Chondrocyte (in vitro differentiated cells): ENCODE measurements at places on chromosomes 1 and 21. TPM values are rescaled to one million over a fixed set of nuclear protein-coding genes. Genes with fewer than 3 reads are reported as not detected.

- peak overlapping the region; percentile 100 for H3K27ac ChIP-seq
- peak overlapping the region; percentile 95 for H3K4me3 ChIP-seq
- no peak for DNase-seq
- peaks cover 8% of the 10 kb centered on the region for H3K36me3 ChIP-seq
- H3K4me1 ChIP-seq = peaks cover 88% of the 10 kb centered on the region
- H3K27me3 ChIP-seq = no peaks in the 10 kb centered on the region
These were observed 2.1 kb downstream of the ARHGEF2 start for GRCh38 chr1:155976062-155976912.

- H3K36me3 ChIP-seq = no peaks in the 10 kb centered on the region
- peak within 1 kb of the TSS; percentile 12 for H3K4me3 ChIP-seq
- DNase-seq = no peak
- peaks cover 37% of the 10 kb centered on the region for H3K4me1 ChIP-seq
These were observed at the start of gene LEFTY2 for GRCh38 chr1:225941187-225941941. LEFTY2 (minus strand) TSS chr1:225941220; CDS start chr1:225941140, 80 bp downstream.

DNA sequence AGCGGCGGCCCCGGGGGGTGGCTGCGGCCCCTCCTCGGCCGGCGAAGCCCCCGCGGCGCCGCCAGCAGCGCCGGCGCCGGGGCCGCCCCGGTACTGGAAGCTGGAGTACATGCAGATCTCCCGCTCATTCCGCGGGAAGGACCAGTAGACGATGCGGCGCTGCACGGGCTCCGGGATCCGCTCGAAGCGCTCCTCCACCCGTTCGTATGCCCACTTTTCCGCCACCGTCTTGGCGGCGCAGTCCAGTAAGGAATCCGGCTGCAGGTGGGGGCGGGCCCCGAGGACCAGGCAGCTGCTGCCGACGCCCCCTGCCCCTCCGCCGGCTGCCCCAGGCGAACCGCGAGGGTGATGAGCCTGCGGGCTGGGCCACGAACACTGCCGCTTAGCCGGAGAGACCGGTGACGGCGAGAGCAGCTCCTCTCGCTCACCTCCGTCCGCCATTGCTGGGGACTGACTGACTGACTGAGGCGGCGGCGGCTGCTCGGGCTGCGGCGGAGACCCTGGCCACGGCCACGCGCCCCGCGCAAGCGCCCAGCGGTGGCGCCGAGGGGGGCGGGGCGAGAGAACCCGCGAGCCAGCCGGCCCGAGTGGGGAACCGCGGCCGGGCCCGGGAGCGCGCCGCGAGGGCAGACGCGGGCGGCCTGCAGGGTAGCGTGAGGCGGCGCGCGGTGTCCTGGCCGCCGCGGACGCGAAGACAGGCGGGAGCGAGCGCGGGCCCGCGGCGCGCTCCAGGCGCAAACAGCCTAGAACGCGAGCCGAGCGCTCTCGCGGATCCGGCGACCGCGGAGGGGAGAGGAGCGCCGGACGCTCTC lies at the start of gene ZSWIM5:
TSS of gene ZSWIM5 (minus strand) at position 696 of the 812 bp plus-strand sequence. CDS start at position 441, 255 bp downstream.
- no peaks in the 10 kb centered on the region for H3K36me3 ChIP-seq
- H3K4me3 ChIP-seq = peak within 1 kb of the TSS; percentile 78
- no peak for DNase-seq
- peaks cover 31% of the 10 kb centered on the region for H3K27me3 ChIP-seq

DNA sequence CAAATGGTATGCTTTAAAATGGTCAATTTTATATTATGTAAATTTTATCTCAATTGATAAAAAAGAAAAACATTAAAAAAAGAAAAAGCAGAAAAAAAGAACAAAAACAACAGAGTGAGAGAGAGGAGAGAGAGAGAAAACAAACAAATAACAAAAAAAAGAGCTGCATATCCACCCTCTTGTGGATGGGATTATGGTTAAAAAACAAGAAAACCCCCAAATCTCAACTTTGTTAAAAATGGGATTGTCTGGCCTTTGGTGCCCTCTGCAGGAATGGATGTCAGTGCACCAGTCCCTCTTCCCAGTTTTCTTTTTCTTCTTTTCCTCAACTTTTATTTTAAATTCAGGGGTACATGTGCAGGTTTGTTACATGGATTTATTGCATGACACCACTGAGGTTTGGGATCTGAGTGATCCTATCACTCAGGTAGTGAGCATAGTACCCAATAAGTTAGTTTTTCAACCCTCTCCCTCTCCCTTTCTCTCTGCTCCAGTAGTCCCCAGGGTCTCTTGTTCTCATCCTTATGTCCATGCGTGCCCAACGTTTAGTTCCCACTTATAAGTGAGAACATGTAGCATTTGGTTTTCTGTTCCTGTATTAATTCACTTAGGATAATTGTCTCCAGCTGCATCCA lies 28.1 kb downstream of the RNF187 start:
- H3K27ac ChIP-seq = no peak overlapping the region
- no peaks in the 10 kb centered on the region for H3K36me3 ChIP-seq
- peaks cover 64% of the 10 kb centered on the region for H3K27me3 ChIP-seq
- H3K4me1 ChIP-seq = no peaks in the 10 kb centered on the region
- DNase-seq = no peak

DNA sequence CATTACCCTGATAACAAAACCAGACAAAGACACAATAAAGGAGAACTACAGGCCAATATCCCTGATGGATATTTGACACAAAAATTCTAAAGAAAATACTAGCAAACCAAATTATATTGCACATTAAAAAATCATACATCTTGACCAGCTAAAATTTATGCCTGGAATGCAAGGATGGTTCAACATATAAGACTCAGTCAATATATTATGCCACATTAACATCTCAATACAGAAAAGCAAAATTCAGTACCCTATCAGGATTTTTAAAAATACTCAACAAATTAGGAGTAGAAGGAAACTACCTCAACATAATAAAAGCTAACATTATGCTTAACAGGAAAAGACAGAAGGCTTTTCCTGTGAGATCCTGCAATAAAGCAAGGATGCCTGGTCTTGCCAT lies 177.1 kb downstream of the MAGI3 start:
- H3K27me3 ChIP-seq = no peaks in the 10 kb centered on the region
- no peak for DNase-seq
- H3K4me1 ChIP-seq = no peaks in the 10 kb centered on the region
- peaks cover 19% of the 10 kb centered on the region for H3K36me3 ChIP-seq

- H3K27me3 ChIP-seq = no peaks in the 10 kb centered on the region
- peak overlapping the region; percentile 38 for H3K4me3 ChIP-seq
- peaks cover 2% of the 10 kb centered on the region for H3K36me3 ChIP-seq
These were observed 16.8 kb downstream of the LAMC1 start for GRCh38 chr1:183039985-183040447.

GRCh38 chr1:99305626-99306025 lies 41.3 kb downstream of the PLPPR4 start:
- no peak for DNase-seq
- H3K27ac ChIP-seq = no peak overlapping the region
- peaks cover 2% of the 10 kb centered on the region for H3K27me3 ChIP-seq
- no peaks in the 10 kb centered on the region for H3K36me3 ChIP-seq

- H3K36me3 ChIP-seq = peaks cover 1% of the 10 kb centered on the region
- peaks cover 31% of the 10 kb centered on the region for H3K4me1 ChIP-seq
- no peak overlapping the region for H3K4me3 ChIP-seq
- no peaks in the 10 kb centered on the region for H3K27me3 ChIP-seq
- no peak for DNase-seq
- no peak overlapping the region for H3K27ac ChIP-seq
These were observed 161.2 kb upstream of the NFIA start for GRCh38 chr1:60921175-60921574.

DNA sequence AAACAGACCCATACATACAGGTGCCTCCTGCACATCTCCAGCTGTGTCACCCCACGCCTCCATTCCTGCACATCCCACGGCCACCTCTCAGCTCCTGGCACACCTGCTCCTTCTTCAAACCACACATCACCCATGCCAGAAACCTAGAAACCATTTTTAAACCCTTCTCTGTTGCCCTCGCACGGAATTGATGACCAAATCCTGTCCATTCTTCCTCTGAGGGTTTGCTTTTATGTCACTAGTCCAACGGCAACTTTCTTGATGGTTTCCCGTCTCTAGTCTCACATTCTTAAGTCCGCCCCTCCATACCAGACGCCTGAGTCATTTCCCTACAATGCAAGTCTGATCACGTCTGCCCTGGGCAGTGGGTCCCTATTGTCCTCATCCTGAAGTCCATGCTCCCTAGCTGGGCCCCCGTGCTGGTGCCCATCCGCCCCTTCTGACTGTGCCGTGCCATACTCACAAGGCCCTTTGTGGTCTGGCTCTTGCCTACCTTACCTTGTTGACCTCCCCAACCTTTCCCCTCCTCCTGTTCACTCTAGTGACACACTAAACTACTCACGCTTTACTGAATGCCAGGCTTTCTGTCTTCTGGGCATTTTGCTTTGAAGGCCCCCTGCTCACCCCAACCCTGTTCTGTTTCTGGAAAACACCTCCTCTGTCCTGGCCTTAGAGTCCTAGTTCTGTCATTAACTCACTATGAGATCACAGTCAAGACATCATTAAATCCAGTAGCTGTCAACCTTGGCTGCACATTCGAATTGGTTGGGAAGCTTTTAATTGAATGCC lies 17.6 kb downstream of the SLC2A1 start:
- peak overlapping the region; percentile 98 for H3K27ac ChIP-seq
- H3K27me3 ChIP-seq = no peaks in the 10 kb centered on the region
- no peak for DNase-seq
- H3K4me1 ChIP-seq = peaks cover 99% of the 10 kb centered on the region
- peak overlapping the region; percentile 23 for H3K4me3 ChIP-seq

GRCh38 chr1:159071970-159072582 lies 4.5 kb downstream of the AIM2 start:
- no peaks in the 10 kb centered on the region for H3K36me3 ChIP-seq
- H3K4me3 ChIP-seq = no peak overlapping the region
- H3K4me1 ChIP-seq = no peaks in the 10 kb centered on the region

- no peaks in the 10 kb centered on the region for H3K27me3 ChIP-seq
- H3K4me3 ChIP-seq = no peak overlapping the region
- no peak overlapping the region for H3K27ac ChIP-seq
- H3K4me1 ChIP-seq = peaks cover 9% of the 10 kb centered on the region
- no peaks in the 10 kb centered on the region for H3K36me3 ChIP-seq
These were observed 155.5 kb downstream of the OMA1 start for GRCh38 chr1:58391056-58391455.

- no peak overlapping the region for H3K4me3 ChIP-seq
- no peaks in the 10 kb centered on the region for H3K36me3 ChIP-seq
- peaks cover 52% of the 10 kb centered on the region for H3K4me1 ChIP-seq
- H3K27ac ChIP-seq = peak overlapping the region; percentile 85
- DNase-seq = no peak
These were observed 24.3 kb upstream of the PLCH2 start for GRCh38 chr1:2451741-2452140.

- DNase-seq = peak; percentile 99
- H3K4me3 ChIP-seq = no peak within 1 kb of the TSS
- no peaks in the 10 kb centered on the region for H3K27me3 ChIP-seq
- peak within 1 kb of the TSS; percentile 96 for H3K27ac ChIP-seq
- peaks cover 15% of the 10 kb centered on the region for H3K4me1 ChIP-seq
- peaks cover 8% of the 10 kb centered on the region for H3K36me3 ChIP-seq
These were observed at the start of gene ISG20L2 for GRCh38 chr1:156728599-156729462. ISG20L2 (minus strand) TSS chr1:156728766; CDS start chr1:156727652, 1,114 bp downstream.

DNA sequence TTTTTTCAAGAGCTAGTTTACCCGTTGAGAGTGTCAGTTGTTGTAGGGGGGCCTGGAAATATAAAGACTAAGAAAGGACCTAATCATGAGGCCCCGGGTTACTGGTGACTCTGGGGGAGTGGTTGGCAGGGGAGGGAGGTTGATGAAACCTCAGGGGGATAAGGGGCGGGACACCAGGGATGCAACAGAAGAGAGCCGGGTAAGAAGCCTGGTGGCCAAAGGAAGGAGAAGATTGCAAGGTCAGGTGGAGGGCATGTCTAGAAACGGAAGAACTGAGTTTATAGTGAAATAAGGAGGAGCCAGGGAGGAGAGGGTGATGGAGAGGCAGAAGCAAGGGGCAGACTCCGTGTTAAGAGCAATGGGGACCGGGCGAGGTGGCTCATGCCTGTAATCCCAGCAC lies 12.5 kb upstream of the SPOCD1 start:
- H3K27ac ChIP-seq = no peak overlapping the region
- DNase-seq = no peak
- no peak overlapping the region for H3K4me3 ChIP-seq
- H3K27me3 ChIP-seq = peaks cover 4% of the 10 kb centered on the region
- H3K36me3 ChIP-seq = no peaks in the 10 kb centered on the region
- H3K4me1 ChIP-seq = no peaks in the 10 kb centered on the region

DNA sequence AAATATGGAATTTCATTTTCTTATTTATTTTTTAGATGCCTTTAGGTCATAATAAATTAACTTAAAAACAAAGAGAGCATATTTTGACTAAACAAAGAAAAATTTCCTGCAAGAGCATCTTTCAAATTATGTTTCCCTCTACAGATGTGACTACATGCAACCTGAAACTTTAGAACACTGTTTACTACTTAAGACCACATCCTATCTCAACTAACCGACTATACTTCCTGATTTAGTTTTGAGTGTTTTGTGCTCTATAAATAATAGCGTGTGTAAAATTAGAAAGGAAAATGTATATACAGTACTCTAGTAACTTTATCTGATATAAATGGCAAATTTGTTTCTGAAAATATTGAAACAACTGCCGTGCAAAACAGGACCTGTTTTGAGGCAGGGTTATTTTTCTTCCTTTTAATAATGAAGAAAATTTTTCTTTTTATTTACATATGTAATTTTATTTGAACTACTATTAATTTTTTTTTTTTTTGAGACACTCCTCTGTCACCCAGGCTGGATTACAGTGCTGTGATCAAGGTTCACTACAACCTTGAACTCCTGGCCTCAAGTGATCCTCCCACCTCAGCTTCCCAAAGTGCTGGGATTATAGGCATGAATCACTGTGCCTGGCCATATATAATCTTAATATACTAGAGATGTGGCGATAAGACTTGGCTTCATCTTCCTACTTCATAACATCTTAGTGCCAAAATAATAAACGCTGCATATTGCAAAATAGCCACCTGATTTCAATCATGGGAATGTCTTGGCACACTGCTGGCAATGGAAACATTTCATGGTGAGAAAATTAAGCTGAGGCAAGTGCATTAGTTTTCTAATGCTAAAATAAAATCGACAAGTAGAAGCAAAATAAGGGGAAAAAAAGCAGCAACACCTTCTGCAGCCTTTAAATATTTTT lies 12.3 kb downstream of the ZRANB2 start:
- no peak for DNase-seq
- peaks cover 40% of the 10 kb centered on the region for H3K36me3 ChIP-seq
- H3K4me3 ChIP-seq = no peak overlapping the region
- H3K27ac ChIP-seq = no peak overlapping the region

GRCh38 chr1:153734396-153735089 lies 6.7 kb downstream of the INTS3 start:
- no peaks in the 10 kb centered on the region for H3K27me3 ChIP-seq
- peaks cover 3% of the 10 kb centered on the region for H3K36me3 ChIP-seq
- H3K4me1 ChIP-seq = peaks cover 16% of the 10 kb centered on the region

DNA sequence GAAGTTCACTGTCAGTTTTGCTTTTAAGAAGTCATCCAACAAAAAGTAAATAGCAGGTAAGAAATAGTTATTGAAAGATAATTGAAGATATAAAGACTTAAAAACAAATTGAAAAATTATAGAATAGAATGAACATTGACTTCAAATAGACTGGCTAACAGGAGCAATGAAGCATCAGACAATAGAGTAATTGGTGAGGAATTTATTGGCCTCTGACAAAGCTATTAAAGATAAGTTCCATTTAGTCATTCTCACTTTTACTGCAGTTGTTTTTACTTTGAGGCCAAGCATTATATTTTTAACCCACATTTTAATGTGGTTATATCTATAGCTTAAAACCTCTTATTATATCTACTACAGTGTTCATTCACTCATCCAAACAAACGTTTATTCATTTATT lies 228.8 kb upstream of the ADGRL2 start:
- no peaks in the 10 kb centered on the region for H3K4me1 ChIP-seq
- H3K4me3 ChIP-seq = no peak overlapping the region
- no peak for DNase-seq

The SLAMF1 gene
- not detected in 3 replicates for total RNA-seq

The LCK gene
- total RNA-seq = not detected in 3 replicates

The LCE2B gene
- total RNA-seq = not detected in 3 replicates

The ERICH3 gene
- not detected in 3 replicates for total RNA-seq

The BGLAP gene
- total RNA-seq = 0.82 TPM in 1 of 3 replicates, not detected in the others

The PRRX1 gene
- total RNA-seq = 158 to 224 TPM (median 168 TPM) in 3 replicates

The TNFRSF18 gene
- not detected in 3 replicates for total RNA-seq
